ENCODE measurements at places on chromosomes 2 and 18.

GRCh38 chr2:234851451-234851850 is 100.4 kb upstream of the SH3BP4 start:
- no peak for DNase-seq

- no peak for DNase-seq
Observed at GRCh38 chr2:27086724-27087593, at the start of gene KHK. Gene KHK, plus strand, starts transcription at chr2:27086772. Its CDS starts 488 bp downstream, at chr2:27087260.

DNA sequence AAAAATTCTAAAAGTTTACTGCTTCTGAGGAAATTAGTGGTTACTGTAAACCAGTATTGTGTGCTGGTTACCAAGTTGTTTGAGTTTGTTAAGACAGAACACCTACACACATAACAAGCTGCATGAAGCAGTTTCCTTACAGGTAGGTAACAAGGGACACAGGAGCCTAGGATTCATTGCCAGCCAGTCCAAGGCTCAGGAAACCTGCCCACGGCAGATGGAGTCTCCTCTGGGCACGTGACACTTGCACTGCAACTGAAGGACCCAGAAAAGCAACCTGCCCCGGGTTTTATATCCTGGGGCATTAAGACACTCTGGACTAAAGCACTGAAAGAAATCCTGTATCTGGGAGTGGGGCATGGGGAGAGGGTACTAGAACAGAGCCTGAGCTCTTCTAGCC is 639.3 kb downstream of the ADCYAP1 start:
- DNase-seq: no peak

DNA sequence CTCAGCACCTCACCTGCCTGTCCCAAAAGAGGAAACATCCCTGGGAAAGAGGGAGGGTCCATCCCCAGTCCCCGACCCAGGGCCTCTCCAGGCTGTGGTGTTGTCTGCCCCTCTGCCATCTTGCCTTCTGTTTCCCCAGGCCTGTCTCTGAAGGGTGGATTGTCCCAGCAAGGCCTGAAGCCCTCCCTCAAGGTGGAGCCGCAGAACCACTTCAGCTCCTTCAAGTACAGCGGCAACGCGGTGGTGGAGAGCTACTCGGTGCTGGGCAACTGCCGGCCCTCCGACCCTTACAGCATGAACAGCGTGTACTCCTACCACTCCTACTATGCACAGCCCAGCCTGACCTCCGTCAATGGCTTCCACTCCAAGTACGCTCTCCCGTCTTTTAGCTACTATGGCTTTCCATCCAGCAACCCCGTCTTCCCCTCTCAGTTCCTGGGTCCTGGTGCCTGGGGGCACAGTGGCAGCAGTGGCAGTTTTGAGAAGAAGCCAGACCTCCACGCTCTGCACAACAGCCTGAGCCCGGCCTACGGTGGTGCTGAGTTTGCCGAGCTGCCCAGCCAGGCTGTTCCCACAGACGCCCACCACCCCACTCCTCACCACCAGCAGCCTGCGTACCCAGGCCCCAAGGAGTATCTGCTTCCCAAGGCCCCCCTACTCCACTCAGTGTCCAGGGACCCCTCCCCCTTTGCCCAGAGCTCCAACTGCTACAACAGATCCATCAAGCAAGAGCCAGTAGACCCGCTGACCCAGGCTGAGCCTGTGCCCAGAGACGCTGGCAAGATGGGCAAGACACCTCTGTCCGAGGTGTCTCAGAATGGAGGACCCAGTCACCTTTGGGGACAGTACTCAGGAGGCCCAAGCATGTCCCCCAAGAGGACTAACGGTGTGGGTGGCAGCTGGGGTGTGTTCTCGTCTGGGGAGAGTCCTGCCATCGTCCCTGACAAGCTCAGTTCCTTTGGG is 47.2 kb downstream of the BOLA3 start:
- no peak for DNase-seq

GRCh38 chr2:205766779-205767359 is 84.6 kb downstream of the NRP2 start:
- no peak for DNase-seq

DNA sequence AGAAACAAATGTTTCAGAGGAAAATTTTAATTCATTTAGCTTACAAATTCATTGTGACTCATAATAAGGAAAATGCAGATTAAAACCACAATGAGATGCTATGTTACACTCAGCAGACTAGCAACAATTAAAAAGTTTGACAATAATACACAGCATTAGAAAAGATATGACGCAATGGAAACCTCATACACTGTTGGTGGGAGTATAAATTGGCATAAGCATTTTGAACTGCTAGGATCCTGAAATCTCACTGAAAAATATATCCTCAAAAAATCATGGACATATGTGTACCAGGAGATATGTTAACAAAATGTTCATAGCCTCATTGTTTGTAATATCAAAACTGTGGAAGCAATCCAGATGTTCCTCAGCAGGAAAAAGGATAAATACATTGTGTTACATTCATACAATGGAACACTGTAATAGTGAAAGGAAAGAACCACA is 13.7 kb downstream of the CALCRL start:
- DNase-seq: no peak

DNA sequence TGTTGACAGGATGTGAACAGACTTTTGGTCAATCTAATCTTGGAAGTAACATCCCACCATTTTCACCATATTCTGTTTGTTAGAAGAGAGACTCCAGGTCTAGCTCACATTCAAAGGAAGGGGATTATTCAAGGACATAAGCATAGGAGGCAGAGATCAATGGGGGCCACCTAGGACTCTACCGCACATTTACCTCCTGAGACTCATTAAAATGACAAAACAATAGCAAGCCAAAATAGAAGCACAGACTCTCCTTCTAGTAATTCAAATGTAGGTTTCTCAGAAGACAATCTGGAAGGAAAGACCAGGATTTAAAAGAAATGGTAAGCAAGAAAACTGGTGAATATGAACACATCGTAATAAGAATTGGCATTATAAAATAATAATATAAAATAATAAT is 156.4 kb upstream of the KYNU start:
- no peak for DNase-seq

- DNase-seq: no peak
Observed at GRCh38 chr18:76265497-76266235, 229.4 kb downstream of the ZNF516 start.

GRCh38 chr18:34097312-34097711 is 127.4 kb downstream of the NOL4 start:
- DNase-seq: no peak

GRCh38 chr2:76958749-76959148 is 563.4 kb downstream of the LRRTM4 start:
- DNase-seq: no peak

- no peak for DNase-seq
Observed at GRCh38 chr2:66840321-66841002, 405.5 kb downstream of the MEIS1 start.

- DNase-seq: no peak
Observed at GRCh38 chr2:29743516-29743915, 177.9 kb downstream of the ALK start.

DNA sequence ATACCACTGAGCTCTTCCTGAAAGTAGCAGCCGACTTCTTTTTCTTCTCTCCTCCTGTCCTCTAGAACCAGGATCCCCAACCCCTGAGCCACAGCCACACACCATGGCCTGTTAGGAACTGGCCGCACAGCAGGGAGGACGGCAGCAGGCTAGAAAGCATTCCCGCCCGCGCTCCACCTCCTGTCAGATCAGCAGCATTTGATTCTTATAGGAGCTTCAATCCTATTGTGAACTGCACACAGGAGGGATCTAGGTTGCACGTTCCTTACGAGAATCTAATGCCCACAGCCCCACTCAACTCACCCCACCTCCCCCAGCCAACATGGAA is 179.1 kb upstream of the SH3BP4 start:
- DNase-seq: no peak
